ENCODE measurements at places on chromosomes 13 and 19.

- no peak for DNase-seq
These were observed 2.4 kb downstream of the NR2F6 start for GRCh38 chr19:17243211-17243829.

DNA sequence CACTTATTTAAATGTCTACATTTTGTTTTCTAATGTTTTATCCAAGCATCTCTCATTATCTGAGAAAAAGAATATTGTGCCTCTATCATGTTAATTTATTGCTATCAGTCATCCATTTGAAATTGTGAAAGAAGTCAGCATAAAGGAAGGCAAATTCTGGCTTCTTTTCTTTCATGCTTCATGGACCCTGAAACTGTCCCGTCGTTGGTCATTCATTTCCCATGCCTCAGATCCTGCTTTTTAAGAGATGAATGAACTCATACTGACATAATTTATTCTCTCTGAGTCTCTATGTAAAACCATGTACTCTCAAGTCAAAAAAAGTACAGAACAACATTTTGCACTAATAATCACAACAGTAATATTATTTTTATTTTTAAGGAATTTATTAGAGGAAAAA is 2512.0 kb downstream of the PCDH9 start:
- DNase-seq: no peak

GRCh38 chr19:35253316-35254286 is 4.8 kb downstream of the LSR start:
- no peak for DNase-seq

- no peak for DNase-seq
These were observed 428.5 kb upstream of the NBEA start for GRCh38 chr13:34513526-34513925.

DNA sequence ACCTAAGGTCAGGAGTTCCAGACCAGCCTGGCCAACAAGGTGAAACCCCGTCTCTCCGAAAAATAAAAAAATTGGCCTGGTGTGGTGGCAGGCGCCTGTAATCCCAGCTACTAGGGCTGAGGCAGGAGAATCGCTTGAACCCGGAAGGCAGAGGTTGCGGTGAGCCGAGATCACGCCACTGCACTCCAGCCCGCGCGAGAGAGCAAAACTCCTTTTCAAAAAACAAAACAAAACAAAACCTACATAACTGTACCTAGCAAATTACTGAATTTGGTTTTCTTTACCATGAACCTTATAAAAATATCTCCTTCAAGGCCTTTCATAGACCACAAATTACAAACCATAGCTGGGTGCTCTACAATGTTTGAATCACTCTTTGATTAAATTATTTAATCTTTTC is 760 bp downstream of the ZNF91 start:
- DNase-seq: no peak

DNA sequence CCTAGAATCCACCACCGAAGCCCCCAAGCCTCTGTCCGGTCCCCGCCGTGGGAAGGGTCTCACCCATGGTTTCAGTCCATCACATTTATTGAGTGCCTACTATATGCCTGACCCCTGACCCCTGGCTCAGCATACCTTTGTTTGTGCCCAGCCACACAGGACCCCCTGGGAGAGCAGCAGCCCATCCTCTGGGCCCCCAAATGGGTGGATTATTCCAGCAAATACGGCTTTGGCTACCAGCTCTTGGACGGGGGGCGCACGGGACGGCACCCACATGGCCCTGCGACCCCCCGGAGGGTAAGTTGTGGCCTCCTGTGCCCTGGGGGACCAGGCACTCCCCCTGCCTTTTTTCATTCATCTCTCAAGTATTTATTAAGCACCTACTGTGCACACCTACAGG is 7.7 kb downstream of the PLK5 start:
- DNase-seq: no peak
